Activated T-helper 1 cell treated with anti-CD3 and anti-CD28 coated beads, Interleukin-12 subunit alpha, Interleukin-12 subunit beta, Interleukin-2, Interleukin-4 antibody, amounts not matched to agents 30 ng/mL and 10 ng/mL and 1 ng/mL, durations not matched to agents 14 hours and 24 hours and 36 hours (primary cell): ENCODE measurements at places on chromosomes 4 and X. TPM values are rescaled to one million over a fixed set of nuclear protein-coding genes. Genes with fewer than 3 reads are reported as not detected.

Gene IL15
- total RNA-seq: 0.67 and 1.8 TPM in 2 replicates

DNA sequence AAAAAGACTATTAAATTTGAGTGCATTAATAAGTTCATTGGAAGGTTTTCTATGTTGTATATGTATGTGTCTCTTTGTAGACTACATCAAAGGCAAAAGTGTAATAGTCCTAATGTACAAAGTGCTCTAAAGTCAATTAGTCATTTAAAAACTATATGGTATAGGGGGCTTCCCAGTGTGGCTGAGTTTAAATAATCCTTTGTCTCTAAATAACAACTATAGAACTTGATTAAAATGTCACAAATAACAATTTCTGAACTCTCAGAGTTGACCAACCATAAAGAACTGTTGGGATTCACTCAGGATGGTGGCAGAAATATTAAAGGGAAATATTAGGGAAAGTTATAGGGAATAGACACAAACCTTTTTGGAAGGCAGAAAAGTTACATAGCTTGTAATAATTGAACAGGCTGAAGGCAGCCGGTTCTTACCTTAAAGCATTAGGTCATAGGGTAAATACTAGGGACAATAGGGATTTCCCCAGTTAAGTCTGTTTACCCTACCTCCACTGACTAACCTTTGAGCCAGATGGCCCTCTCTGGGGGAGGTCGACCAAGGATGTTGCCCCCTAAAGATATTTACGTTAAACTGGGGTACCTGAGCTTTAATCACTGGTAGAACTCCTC is 1054.2 kb downstream of the ARAP2 start:
- no peaks in the 10 kb centered on the region for H3K4me1 ChIP-seq
- no peak overlapping the region for H3K27ac ChIP-seq
- no peak overlapping the region for H3K4me3 ChIP-seq
- no peak for DNase-seq

DNA sequence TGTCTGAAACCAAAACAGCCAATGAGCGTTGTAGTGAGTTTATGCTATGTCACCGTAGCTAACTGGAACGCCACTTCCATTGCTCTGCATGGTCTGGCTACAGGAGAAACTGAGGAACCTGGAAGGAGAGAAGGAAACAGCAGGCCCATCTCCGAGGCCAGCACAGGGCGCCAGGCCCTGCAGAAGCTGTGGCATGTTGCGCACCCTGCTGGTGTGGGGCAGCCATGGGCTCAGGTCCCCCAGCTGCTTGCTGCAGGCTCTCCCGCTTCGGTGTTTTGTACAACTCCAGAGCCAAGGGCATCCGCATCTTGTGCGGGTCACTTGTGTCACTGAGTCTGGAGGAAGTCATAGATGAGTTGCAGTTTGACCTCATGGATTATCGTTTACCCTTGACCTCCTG is 89.2 kb downstream of the AFAP1 start:
- H3K27me3 ChIP-seq: peaks cover 5% of the 10 kb centered on the region
- no peak for DNase-seq
- no peak overlapping the region for H3K4me3 ChIP-seq
- H3K27ac ChIP-seq: no peak overlapping the region
- H3K36me3 ChIP-seq: peaks cover 12% of the 10 kb centered on the region
- H3K4me1 ChIP-seq: peaks cover 35% of the 10 kb centered on the region

GRCh38 chr4:148515248-148515647 is 73.0 kb upstream of the NR3C2 start:
- no peak overlapping the region for H3K27ac ChIP-seq
- H3K36me3 ChIP-seq: no peaks in the 10 kb centered on the region
- DNase-seq: no peak
- H3K4me3 ChIP-seq: no peak overlapping the region
- H3K27me3 ChIP-seq: no peaks in the 10 kb centered on the region

DNA sequence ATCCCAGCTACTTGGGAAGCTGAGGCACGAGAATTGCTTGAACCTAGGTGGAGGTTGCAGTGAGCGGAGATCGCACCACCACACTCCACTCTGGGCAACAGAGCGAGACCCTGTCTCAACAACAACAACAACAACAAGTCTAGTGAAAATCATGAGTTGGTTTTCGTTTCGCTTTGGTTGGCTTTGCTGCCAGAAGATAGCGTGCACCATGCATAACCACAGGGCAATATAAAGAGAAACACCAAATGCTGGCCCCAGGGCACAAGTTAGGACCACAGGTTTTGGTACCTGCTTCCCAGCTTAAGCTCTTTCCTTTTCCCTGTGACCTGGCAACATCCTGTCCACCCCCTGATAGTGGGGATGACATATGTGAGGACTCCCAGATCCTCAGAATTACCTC is 21.5 kb upstream of the HMGB3 start:
- H3K4me3 ChIP-seq: no peak overlapping the region
- H3K4me1 ChIP-seq: no peaks in the 10 kb centered on the region
- no peaks in the 10 kb centered on the region for H3K36me3 ChIP-seq
- no peak for DNase-seq
- H3K27me3 ChIP-seq: peaks cover 10% of the 10 kb centered on the region
- no peak overlapping the region for H3K27ac ChIP-seq

GRCh38 chr4:27062256-27062655 is 201.6 kb downstream of the STIM2 start:
- H3K36me3 ChIP-seq: no peaks in the 10 kb centered on the region
- no peaks in the 10 kb centered on the region for H3K4me1 ChIP-seq
- H3K27ac ChIP-seq: no peak overlapping the region
- DNase-seq: no peak
- H3K27me3 ChIP-seq: no peaks in the 10 kb centered on the region

DNA sequence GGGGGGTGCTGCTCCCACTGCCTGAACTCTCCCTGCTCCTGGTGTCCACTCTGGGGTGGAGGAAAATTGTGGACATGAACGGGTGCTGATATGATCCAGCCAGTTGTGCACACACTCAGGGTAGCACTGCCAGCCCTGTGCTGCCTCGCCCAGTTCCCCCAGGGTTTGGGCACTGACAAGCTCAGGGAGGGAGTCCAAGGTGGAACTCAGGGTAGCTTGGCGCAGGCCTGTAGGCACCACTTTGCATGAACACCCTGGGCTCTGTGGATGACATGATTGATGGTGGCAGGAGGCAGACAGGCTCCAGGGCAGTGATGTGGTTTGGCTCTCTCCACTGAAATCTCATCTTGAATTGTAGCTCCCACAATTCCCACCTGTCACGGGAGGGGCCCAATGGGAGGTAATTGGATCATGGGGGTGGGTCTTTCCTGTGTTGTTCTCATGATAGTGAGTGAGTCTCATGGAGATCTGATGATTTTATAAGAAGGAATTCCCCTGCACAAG is 572.0 kb upstream of the PABPC4L start:
- no peaks in the 10 kb centered on the region for H3K27me3 ChIP-seq
- H3K4me1 ChIP-seq: no peaks in the 10 kb centered on the region
- H3K4me3 ChIP-seq: no peak overlapping the region
- no peak overlapping the region for H3K27ac ChIP-seq
- no peaks in the 10 kb centered on the region for H3K36me3 ChIP-seq
